ENCODE measurements at places on chromosomes 2 and 18. TPM values are rescaled to one million over a fixed set of nuclear protein-coding genes. Genes with fewer than 3 reads are reported as not detected.

DNA sequence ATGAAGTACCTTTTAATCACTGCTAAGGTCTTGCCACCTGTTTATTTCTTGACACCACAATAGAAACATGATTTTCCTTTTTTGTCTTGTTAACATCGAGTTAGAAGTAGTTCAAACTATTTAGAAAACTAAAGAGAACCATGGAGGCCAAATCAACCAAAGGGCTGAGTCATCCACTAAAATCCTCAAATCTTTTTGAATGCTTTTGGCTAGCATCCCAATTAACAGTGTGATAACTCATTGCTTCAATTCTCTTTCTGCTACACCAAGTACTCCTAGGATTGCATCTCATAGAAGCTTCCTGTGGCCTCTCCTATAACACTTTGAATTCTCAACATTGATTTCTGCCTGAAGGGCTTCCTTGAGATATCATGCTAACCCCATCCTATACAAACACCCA is 159.9 kb upstream of the MMADHC start:
- ATAC-seq, result no peak

DNA sequence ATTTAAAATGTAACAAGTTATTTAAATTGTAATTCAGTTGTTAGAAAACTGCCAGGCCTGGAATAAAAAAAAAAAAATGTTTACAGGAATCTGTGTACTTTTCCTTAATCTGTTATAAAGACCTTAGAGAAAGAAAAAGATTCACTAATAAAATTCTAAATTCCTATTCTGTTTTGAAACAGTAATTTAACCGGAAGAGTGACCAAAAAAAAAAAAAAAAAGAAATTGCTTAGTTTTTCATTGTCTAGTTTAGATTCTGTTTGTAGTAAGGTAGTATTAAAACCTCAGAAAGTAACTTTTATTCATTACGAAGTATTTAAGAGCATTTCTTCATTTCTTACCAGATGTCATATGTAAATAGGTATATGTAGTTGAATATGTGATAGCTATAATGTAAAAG is 2.5 kb downstream of the REL start:
- ATAC-seq, result no peak

DNA sequence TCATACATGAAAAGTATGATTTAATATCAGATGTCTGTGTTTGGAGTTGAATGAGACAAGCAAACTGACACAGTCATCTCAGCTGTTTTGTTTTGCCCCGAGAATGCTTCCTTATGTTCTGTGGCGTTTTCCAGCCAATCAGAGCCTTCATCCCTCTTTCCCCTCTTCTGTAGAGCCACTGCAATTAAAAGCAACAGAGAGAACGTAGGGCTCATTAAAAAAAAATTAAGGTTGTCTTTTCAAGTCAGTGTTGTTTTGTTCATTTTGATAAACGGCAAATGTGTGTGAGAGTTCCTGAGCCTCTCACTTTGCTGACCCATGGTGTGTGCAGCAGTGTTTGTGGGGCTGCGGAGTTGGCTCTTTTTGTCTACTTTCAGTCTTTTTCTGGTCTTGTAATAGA is 216.0 kb downstream of the FHOD3 start:
- no peak for ATAC-seq

DNA sequence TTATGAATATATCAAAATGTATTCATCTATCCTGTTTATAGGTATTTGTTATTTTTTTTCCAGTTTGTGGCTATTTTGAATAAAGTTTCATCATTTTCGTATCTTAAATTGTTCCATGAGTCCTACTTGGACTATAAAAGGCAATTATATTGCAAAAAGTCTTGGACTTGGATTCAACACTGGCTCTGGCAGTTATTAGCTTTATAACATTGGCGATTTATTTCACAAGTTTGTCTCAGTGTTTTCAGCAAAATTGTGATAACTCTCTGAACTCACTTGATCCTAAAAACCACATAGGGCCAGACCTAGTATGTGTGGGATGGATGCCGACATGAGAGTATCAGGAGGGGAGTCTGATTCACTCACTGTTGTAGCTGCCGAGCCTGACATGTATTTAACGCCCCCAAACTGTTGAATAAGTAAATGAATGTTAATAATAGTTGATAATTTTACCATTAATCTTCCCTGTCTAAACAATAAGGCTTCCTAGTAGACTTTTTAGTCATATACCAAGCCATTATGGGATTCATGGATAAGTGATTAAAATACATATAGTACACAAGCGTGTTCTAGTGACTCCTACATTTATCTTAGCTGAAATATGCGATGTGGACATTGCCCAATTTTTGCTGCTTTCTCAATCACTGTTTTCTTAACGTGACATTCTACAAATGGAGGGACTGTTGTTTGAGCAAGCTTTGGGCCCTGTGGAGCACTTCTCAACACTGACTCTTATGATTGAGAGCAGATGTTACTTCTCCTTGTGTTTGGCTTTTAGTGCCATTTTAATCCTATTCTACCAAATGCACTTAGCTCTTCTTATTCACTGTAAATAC is 907.6 kb downstream of the EPHA4 start:
- no peak for ATAC-seq

GRCh38 chr2:166057370-166058164 is 70.3 kb downstream of the SCN1A start:
- ATAC-seq, result no peak

- no peak for ATAC-seq
Observed at GRCh38 chr18:5824370-5824984, 70.8 kb downstream of the TMEM200C start.

GRCh38 chr2:217469203-217469810 is 533.5 kb downstream of the TNS1 start:
- ATAC-seq, result no peak

The ERICH2 gene
- total RNA-seq, result 1.6 TPM

The IL1R2 gene
- total RNA-seq, result not detected

Measured in motor neuron (in vitro differentiated cells).